NCI-H460 (cell line): ENCODE measurements at places on chromosomes 6 and 20. TPM values are rescaled to one million over a fixed set of nuclear protein-coding genes. Genes with fewer than 3 reads are reported as not detected.

STX7 gene
- 8.2 and 10.0 TPM in 2 replicates for total RNA-seq

LGSN gene
- 15.0 and 17.1 TPM in 2 replicates for total RNA-seq

TMEM217 gene
- total RNA-seq: 0.10 TPM in 1 of 2 replicates, not detected in the other

DNA sequence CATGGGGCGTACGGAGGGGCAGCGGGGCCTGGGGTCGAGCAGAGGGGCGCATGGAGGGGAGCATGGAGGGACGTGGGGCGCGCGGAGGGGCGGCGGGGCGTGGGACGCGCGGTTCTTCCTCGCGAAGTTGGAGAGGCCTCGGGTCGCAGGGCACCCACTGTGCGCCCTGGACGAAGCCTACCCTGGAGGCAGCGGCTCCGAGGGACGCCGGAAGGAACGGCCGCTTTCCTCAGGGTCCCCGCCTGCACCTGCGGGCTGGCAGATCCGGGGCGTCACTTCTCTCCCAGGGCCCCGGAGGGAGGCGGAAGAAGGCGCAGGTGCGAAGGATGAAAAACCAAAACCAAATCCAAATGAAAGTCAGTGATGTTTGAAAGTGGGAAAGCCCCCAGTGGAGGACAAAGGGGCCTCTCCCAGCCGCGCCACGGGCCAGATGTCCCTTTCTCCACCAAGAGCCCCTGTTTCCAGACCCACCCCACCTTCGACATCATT, 142.1 kb upstream of the PDE10A start:
- no peak for DNase-seq

- DNase-seq: no peak
These were observed 270.9 kb upstream of the SULF2 start for GRCh38 chr20:48056218-48056617.
